ENCODE measurements at places on chromosomes 1 and 21. TPM values are rescaled to one million over a fixed set of nuclear protein-coding genes. Genes with fewer than 3 reads are reported as not detected.

Gene NUP210L
- total RNA-seq, result 0.08 TPM

Gene SLC9C2
- not detected for total RNA-seq

Gene TTC3
- 48.3 TPM for total RNA-seq

Gene BARHL2
- total RNA-seq, result not detected
